ENCODE measurements at places on chromosomes 1 and 21. TPM values are rescaled to one million over a fixed set of nuclear protein-coding genes. Genes with fewer than 3 reads are reported as not detected.
A peak's percentile ranks its signal among the peaks of the same experiment; 100 is the strongest.

DNA sequence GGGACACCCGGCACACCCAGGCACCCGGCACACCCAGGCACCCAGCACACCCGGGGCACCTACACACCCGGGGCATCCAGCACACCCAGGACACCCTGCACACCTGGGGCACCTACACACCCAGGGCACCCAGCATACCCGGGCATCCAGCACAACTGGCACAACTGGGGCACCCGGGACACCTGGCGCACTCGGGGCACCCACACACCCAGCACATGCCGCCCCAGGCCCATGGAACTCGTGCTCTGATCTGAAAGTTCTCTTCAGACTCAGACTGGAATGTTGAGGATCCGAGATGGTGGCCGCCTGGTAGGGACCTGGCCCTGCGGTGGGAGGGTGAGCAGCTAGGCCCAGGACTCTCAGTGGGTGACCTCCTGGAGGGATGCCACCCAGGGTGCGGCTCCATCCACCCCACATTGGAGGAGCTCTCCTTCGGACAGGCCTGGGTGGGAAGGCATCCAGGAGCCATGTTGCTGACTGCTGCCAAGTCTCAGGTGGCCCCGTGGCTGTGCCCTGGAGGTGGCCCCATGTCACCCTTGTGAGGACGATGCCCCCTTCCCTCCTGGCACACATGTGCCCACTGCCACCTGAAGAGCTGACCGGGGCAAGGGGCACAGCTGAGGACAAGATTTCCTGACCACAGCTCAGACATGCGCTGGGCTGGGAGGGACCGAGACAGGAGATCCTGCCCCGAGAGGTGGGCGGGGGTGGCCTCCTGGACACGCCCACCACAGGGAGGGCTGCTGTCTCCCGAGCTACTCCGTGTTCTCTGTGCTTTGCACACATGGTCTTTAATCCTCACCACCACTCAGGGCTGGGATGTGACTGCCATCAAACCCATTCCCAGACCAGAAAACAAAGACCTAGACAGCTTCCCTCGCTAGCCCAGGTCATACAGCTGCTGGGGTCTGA lies 37.0 kb downstream of the UBE2G2 start:
- H3K27ac ChIP-seq, result peak overlapping the region; percentile 80
- no peaks in the 10 kb centered on the region for H3K27me3 ChIP-seq
- H3K4me1 ChIP-seq, result peaks cover 25% of the 10 kb centered on the region

DNA sequence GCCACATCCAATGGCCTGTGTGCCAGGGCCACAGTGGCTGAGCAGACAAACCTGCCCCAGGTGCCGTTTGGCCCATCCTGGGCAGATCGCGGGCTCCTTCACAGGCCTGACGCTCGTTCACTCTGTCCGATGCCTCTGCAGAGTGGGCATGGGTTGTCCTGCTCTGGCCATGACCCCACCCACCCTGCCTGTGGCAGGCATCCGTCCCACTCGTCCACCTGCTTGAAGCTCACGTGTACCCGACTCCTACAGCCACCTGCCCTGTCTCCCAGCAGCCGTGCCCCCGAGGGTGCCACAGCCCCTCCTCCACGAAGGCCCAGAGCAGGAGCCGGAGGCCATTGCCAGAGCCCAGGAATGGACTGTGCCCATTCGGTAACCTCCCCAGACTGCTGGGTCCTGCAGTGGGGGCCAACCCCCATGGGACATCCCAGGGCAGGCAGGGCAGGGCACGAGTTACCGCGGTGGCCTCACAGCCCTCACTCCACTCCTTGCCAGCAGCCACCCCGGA lies 41.9 kb downstream of the TRIM11 start:
- H3K27me3 ChIP-seq, result no peaks in the 10 kb centered on the region
- no peak overlapping the region for H3K27ac ChIP-seq
- H3K4me3 ChIP-seq, result no peak overlapping the region
- no peaks in the 10 kb centered on the region for H3K4me1 ChIP-seq
- DNase-seq, result no peak
- no peaks in the 10 kb centered on the region for H3K36me3 ChIP-seq

DNA sequence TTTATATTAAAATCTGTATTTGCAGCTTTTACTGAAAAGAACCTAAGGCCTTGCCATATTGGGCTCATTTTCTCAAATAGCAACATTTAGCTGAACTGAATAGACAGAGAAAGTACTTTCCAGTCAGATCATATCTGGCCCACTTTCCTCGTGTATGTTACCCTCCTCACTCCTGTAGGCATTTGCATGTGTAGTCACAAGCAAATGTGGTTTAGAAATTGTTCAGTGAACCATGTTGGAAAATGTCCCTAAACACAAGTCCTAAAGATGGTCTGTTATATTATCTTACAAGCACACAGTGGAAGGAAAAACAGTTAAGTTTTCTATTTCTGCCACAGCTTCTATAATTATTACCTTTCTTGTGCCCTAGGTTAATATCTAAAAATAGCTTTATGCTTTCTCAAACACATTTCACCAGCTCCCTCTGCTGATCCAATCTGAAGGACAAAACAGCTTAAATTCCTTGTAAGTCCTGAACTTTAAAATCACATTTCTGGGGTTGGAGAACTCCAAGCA lies 606 bp upstream of the FMO4 start:
- no peaks in the 10 kb centered on the region for H3K36me3 ChIP-seq
- DNase-seq, result no peak
- H3K27ac ChIP-seq, result no peak overlapping the region
- H3K27me3 ChIP-seq, result no peaks in the 10 kb centered on the region
- H3K4me1 ChIP-seq, result peaks cover 16% of the 10 kb centered on the region

DNA sequence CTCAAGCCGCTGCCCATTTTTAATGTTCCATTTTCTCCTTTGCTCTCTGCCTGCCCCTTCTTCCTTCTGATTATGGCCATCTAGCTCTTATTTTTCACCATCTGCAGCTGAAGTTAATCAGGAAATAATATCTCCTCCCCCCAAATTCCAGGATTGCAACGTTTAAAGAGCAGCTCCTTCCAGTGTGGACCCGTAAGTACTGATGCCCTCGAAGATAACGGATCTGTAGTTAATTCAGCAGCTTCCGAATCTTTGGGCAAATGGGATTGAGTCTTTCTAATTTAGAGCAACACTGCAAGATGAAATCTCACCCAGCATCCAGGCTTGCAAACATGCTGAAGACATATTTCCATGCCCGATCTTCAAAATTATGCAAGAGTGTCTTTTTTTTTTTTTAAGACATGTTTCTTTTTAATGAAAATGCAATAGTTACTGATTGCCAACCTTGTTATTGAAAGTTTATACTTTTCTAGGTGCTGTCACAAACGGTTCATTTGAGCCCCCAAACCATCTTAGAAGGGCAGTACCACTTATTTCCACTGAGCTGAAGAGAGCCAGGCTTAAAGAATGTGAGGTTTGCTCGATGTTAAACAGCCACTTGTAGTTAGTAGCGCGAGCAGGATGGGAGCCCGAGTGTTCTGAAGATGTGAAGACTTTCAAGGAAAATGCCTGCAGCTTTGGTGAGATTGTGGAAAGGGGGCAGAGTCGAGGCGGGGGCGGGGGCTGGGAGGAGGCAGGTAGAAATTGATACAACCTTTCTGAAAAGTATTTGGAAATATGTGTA lies 10.9 kb upstream of the RCAN3 start:
- H3K4me3 ChIP-seq, result no peak overlapping the region
- H3K27ac ChIP-seq, result no peak overlapping the region
- H3K27me3 ChIP-seq, result peaks cover 3% of the 10 kb centered on the region
- H3K4me1 ChIP-seq, result peaks cover 16% of the 10 kb centered on the region

GRCh38 chr1:63671514-63671913 lies 78.3 kb downstream of the PGM1 start:
- H3K4me3 ChIP-seq, result no peak overlapping the region
- no peaks in the 10 kb centered on the region for H3K4me1 ChIP-seq
- no peak overlapping the region for H3K27ac ChIP-seq
- peaks cover 3% of the 10 kb centered on the region for H3K36me3 ChIP-seq

DNA sequence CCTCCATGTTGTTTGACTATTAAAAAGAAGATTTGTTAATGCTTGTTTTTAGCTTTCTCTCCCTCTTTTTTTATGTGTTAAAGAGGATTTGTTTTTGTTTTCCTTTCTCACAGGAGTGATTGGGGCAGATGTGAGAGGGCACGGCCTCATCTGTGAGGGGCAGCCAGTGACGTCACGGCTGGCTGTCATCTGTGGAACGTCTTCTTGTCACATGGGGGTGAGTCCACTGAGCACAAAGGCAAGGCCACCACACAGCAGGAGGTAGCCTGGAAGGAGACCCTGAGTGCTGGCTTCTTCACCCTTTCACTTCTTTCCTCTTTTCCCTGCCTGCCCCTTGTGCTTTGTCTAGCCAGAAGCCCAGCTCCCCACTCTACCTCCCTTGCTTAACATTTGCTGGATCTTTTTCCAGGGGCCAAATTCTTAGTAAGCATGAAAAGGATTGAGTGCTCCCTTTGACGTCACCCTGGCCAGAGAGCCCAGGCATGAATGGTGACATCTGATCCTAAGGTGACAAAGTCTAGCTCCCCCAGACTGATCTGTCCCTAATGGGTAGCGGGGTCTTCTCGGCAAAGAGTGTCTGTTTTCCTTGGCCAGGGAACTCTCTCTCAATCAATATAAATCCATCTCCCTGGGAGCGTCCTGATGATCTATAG lies 257.2 kb downstream of the FGGY start:
- H3K36me3 ChIP-seq, result peaks cover 13% of the 10 kb centered on the region
- H3K27ac ChIP-seq, result no peak overlapping the region
- H3K27me3 ChIP-seq, result no peaks in the 10 kb centered on the region
- DNase-seq, result no peak
- H3K4me3 ChIP-seq, result no peak overlapping the region
- H3K4me1 ChIP-seq, result no peaks in the 10 kb centered on the region

- DNase-seq, result no peak
- H3K27ac ChIP-seq, result no peak overlapping the region
- no peak overlapping the region for H3K4me3 ChIP-seq
- H3K36me3 ChIP-seq, result peaks cover 39% of the 10 kb centered on the region
- H3K4me1 ChIP-seq, result no peaks in the 10 kb centered on the region
Measured at GRCh38 chr1:51819810-51820209, 58.7 kb downstream of the NRDC start.

- peak within 1 kb of the TSS; percentile 95 for H3K27ac ChIP-seq
- peak within 1 kb of the TSS; percentile 90 for H3K4me3 ChIP-seq
- peaks cover 30% of the 10 kb centered on the region for H3K4me1 ChIP-seq
- H3K36me3 ChIP-seq, result peaks cover 2% of the 10 kb centered on the region
- no peaks in the 10 kb centered on the region for H3K27me3 ChIP-seq
Measured at GRCh38 chr1:84143796-84144565, at the start of gene PRKACB. TSS of gene PRKACB (plus strand) at chr1:84144271. CDS start at chr1:84144362, 91 bp downstream.

DNA sequence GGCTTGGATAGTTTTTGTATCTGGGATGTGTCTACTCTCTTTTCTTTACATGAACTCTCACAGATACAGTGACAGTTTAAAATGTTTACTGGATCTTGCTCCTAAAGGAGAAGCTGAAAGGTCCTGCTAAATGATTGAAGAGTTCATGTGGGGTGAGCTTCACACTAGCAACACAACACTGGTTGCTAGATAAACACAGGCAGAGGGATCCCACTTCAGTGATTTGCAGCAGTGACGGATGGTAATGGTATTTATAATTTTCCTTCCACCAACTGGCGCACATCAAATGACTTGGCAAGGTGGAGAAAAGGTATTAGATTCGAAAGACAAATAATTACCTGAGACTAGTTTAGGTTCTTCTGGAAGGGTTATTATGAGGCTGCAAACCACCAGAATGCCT lies 270.2 kb downstream of the TBX15 start:
- H3K27me3 ChIP-seq, result no peaks in the 10 kb centered on the region
- no peaks in the 10 kb centered on the region for H3K4me1 ChIP-seq
- no peak overlapping the region for H3K27ac ChIP-seq
- no peaks in the 10 kb centered on the region for H3K36me3 ChIP-seq
- no peak overlapping the region for H3K4me3 ChIP-seq

- H3K27me3 ChIP-seq, result no peaks in the 10 kb centered on the region
- peaks cover 21% of the 10 kb centered on the region for H3K4me1 ChIP-seq
- peak overlapping the region; percentile 41 for H3K27ac ChIP-seq
- H3K4me3 ChIP-seq, result no peak overlapping the region
- H3K36me3 ChIP-seq, result peaks cover 6% of the 10 kb centered on the region
- peak; percentile 36 for DNase-seq
Measured at GRCh38 chr1:151568626-151569088, 28.5 kb downstream of the TUFT1 start.

Gene BMP8A
- total RNA-seq, result not detected

Gene OR6N1
- total RNA-seq, result not detected

Gene TAS1R1
- total RNA-seq, result not detected

Gene TNNT2
- total RNA-seq, result not detected

Gene SPOCD1
- total RNA-seq, result 0.15 TPM

Measured in activated CD4-positive, alpha-beta memory T cell treated with anti-CD3 and anti-CD28 coated beads, Interleukin-2, amount 10 ng/mL, durations not matched to agents 7 days and 5 days (primary cell).